Ammon's horn (tissue), 1 donor: ENCODE measurements at places on chromosomes 2 and 18.

GRCh38 chr2:241999184-241999583, 129.7 kb downstream of the RTP5 start:
- no peak for DNase-seq

DNA sequence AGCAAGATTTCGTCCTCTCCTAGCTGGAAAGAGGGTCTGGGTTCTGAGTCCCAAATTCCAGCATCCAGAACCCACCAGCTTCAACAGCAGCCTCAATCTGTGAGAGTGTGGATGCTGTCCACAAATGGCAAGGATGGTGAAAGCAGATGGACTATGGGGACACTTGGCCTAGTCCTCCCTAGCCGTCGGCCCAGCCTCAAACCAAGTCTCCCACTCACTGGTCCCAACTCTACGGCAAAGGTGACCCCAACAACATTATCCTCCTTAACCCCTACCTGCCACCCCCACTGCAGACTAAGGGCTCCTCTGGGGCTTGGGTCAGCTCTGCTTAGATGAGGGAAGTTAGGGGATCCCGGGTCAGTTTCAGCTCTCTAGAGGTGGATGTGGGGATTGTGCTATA, 57.3 kb downstream of the TNS1 start:
- no peak for DNase-seq

DNA sequence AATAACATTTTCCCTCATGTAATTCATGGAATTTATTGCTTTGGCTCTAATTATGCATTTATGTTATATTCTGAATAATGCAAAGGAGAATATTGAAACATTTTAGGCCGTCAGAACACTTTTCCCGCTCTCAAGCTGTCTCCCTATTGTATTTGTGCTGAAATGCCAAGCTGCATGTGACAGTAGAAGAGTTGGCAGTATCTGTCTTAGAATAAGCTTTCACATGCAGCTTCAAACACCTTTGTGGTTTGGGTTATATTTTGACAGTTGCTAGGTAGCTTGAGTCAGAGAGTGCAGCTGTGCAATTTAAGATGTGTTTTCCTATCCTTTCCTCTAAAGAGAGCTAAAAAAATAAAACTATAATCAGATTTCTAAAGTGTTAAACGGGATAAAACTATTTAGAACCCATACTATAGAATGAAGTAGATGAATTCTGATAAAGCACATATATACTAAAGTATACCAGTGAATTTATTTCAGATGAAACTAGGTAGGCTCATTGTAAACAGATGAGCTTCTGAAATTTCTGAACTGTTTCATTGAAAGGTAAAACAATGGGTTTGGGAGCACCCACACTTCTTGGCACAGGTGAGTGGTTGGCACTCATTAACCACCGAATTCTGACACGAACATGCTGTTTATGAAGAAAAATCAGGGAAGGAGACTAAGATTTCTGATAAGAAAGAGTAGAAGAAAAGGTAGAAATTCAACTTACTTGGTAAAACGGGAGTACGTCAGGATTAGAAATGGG, 43.4 kb downstream of the PLCL1 start:
- no peak for DNase-seq

- no peak for DNase-seq
Observed at GRCh38 chr2:213101109-213101508, 50.3 kb downstream of the IKZF2 start.

GRCh38 chr2:144454466-144455287, 65.2 kb downstream of the ZEB2 start:
- DNase-seq: no peak

- DNase-seq: no peak
Observed at GRCh38 chr18:9994701-9995235, 81.0 kb downstream of the VAPA start.

GRCh38 chr2:239293775-239294430, 106.9 kb downstream of the HDAC4 start:
- DNase-seq: no peak

DNA sequence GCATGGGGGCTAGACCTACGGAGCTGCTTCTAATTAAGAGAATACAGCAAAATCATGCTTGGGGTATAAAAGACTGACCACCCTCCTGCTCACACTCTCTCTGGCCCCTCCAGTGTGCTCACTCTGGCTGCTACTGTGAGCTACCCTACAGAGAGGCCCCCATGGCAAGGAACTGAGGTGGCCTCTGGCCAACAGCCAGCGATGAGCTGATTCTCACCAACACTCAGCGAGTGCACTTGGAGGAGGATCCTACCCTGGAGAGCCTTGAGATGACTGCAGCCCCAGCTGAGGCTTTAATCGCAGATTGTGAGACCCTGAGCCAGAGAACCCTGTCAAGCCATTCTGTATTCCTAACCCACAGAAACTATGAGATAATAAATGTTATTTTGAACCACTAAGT, 88.2 kb downstream of the GFPT1 start:
- no peak for DNase-seq

GRCh38 chr2:126933711-126934091, 35.0 kb downstream of the TEX51 start:
- no peak for DNase-seq

DNA sequence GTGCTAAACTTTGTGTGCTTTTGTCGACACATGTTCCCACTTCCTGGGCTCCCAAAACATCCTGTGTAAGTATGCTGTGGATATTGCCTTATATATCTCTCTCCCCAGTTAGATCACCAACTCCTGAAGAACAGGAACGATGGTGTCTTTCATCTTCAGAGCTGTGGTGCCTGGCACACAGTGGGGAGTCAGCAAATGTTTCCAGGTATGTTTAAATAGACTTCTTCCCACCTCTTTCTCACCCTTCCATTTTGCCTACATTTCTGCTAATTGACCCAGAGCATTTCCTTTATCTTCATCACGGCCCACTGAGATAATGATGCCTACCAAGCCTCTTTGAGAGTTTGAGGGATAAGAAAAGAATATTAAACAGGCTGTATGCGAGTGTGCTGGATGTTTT, 60.7 kb downstream of the RND3 start:
- no peak for DNase-seq

DNA sequence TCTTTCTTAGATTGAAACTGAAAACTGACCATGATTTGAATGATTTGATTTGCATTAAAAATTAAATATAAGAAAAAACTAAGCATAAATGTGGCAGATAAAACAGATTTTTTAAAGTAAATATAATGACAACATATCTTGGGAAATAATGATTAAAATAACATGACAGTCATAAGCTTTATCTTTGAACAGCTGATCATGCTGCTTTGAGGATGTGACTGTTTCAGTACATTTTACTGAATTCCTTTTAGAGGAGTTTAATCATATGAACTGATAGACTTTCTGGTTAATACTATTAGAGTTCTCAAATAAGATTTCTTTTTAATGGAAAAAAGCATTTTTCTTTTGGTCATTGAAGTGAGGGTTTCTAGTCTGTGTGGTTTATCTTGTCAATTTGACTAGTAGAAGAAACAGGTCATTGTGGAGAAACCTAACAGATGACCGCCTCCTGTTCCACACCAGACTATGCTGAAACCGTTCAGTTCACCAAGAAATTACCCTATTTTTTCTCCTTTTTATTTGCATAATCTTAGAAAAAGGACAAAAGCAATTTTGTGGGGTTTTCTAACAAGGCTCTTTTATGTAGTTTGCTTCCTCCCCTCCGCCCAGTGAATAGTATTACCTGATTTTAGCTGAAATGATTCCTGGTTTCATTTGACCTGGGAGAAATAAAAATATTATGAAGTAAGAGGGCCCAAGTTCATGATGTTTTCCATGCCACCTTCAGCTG, 262.1 kb downstream of the PTGR3 start:
- no peak for DNase-seq

DNA sequence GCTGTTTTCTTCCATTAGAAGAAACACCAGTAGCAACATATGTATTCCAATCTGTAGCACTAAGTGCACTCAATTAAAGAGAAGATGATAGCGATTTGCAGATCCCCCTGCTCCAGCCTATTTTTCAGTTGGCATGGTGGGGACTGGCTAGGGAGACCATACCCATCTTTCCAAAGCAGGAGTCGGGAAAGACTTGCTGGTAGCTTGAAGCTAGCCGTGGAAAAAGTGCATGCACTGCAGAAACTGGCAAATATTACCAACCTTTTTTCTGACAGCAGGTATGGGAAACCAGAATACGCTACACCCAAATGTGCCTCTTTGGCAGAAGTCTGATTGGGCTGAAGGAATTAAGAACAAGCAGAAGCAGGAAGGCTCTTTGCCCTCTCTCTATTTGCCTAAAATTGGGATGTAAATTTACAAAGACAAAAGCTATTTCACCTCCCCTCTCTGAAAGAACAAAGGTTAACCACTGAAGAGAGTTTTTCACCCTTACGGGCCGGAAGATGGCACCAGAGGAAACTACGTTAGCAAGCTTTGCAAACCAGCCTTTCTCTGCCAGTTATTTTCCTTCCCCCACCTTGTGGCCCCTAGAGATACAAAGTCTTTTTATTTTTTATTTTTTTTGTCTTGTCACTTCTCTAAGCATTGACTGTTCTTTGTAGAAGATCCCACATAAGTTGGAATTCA, 273.1 kb downstream of the DLGAP1 start:
- no peak for DNase-seq

DNA sequence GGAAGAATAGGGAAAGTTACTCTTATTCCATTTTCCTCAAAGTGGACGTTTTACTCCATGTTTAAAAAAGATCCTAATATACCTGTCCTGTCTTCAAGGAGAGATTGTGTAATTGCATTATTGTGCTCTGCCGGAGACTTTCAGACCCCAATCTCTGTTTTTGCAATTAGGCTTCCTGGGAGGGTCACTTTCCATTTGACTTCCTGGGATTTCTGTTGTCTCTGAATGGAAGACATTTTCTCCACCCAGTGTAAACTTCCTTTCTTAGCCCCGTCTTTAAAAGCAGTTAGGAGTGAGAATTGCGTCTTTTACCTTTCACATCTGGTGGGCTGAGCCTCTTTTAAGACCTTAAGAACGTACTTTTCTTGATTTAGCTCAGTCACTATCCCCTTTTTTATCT, 63.0 kb downstream of the ZNF532 start:
- DNase-seq: no peak

DNA sequence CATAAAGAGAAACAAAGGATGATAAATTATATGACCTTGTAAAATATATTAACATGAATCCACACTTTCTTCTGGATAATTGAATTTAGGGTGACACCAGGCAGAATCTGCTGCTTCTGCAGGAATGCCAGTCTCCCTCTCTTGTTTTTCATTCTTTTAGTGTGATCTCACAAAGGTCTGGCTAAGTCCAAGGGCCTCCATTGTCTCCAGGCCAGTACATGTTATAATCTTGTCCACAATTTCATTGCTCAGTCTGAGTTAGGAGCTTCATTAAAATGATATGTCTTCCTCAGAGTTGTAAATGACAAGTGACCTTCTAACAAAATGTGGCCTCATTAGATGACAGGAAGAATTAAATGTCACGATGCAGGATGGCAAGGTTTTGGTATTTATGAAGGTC, 110.2 kb downstream of the APOB start:
- no peak for DNase-seq

GRCh38 chr2:152221839-152222238, 46.3 kb upstream of the STAM2 start:
- peak; percentile 44 for DNase-seq

- no peak for DNase-seq
Observed at GRCh38 chr2:72849138-72849462, 23.3 kb upstream of the EXOC6B start.

DNA sequence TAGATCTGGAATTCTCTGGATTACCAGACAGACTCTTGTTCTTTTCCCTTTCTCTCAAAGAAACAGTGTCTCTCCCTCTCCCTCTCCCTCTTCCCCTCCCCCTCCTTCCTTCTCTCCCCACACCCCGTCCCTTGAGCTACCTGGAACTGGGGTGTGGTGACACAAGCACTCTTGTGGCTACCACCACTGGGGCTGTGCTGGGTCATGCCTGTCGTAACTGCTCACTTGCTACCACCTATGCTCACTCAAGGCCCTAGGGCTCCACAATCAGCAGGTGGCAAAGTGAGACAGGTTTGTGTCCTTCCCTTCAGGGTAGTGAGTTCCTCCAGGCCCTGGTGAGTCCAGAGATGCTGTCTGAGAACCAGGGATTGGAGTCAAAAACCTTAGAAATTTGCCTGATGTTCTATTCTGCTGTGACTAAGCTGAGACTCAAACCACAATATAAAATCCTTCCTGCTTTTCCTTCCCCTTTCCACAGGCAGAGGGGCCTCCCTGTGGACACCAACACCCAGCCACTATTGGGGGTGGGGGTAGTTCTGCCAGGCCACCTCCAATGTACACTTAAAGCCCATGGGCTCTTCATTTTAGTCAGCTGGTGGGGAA, 70.8 kb downstream of the OXER1 start:
- DNase-seq: no peak

DNA sequence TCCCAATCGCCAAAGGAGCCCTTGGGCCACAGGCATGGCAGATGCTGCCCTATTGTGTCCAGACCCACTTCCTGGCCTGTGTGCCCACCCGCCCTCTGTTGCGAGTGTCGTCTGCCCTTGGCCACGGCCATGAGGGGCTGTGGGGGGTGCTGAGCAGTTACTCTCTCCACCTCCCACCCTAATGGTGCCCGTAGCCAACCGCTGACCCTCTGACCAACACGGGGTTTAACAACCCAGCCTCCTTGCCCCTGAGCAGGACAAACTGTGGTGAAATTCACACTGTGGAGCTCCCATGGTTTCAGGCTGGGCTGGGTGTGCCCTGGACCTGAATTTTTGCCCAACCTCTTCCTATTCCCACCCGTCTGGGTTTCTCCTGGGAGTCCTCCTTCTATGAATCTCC, 145.7 kb upstream of the HDAC4 start:
- DNase-seq: no peak

- no peak for DNase-seq
Observed at GRCh38 chr2:185668710-185669109, 69.9 kb upstream of the FSIP2 start.
